ENCODE measurements at places on chromosomes 1 and 21.

DNA sequence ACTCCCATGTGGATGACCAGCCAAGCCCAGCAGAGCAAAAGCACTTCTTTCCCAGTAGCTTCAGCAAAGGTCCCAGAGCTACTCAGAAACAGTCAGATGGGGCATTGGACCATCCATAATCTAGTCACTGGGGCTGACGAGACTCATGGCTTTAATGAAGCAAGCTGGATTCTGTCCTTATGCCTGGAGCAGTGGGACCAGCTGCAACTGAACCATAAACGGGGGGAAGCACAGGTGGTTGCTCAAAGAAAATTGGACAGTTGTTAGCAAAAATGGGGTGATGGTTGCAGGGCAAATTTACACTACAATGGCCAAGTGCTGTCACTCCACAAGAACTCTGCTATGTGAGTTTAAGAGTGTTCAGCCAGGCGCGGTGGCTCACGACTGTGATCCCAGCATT, 17.4 kb upstream of the FASLG start:
- no peak for DNase-seq

DNA sequence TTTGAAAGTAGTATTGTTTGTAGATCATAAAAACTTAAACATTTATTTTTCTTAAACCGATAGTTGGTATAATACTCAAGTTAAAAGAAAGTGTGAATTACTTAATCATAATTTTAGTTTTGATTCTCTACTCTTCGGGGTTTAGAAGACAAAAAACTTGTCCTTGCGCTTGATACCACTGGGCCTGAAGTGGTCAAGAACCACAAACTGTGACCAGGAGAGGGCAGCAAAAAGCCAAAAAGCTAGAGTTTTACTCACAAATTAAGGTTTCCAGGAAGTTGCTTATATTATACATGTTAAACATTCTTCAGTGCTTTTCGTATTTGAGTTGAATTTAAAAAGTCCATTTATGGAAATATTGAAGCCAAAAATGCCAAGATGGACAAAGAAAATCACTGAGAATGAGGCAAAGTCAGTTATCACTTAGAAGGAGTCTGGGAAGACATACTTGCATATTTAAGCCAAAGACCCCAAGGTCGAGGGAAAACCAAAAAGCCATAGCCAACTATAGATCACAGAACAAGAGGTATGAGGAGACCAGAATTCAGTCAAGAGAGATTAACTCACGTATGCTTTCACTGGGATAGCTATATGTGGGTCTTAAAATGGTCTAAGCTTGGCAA, 34.2 kb downstream of the EFCAB7 start:
- DNase-seq: no peak

DNA sequence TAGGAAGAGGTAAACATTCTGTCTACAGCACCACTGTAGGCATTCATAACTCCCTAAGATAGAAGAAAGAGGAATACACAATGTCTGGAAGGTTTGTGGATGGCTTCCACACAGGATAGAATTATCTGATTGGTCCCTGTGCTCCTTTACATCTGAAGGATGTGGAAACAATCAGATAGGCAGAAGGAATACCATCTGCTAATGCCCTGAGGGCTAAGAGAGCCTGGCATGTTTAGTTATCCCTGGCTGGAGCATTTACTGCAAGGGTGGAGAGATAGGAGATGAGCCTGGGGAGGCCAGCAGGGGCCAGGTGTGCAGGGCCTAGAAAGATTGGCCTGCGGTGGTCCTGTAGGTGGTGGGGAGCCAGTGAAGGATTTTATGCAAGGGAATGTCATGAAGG, 8.6 kb upstream of the ACBD3 start:
- DNase-seq: no peak

GRCh38 chr1:203103829-203104495, 18.1 kb upstream of the MYOG start:
- DNase-seq: no peak

GRCh38 chr1:81499487-81499886, 301.2 kb upstream of the ADGRL2 start:
- no peak for DNase-seq

- DNase-seq: no peak
These were observed 16.3 kb downstream of the SLC19A1 start for GRCh38 chr21:45525910-45526306.

- DNase-seq: no peak
These were observed 1.4 kb upstream of the ARF1 start for GRCh38 chr1:228081144-228081543.

GRCh38 chr1:63821091-63822005, 47.5 kb downstream of the ROR1 start:
- no peak for DNase-seq

GRCh38 chr21:39014747-39015146, 168.5 kb downstream of the PSMG1 start:
- no peak for DNase-seq
